ENCODE measurements at places on chromosomes 2 and 18.

DNA sequence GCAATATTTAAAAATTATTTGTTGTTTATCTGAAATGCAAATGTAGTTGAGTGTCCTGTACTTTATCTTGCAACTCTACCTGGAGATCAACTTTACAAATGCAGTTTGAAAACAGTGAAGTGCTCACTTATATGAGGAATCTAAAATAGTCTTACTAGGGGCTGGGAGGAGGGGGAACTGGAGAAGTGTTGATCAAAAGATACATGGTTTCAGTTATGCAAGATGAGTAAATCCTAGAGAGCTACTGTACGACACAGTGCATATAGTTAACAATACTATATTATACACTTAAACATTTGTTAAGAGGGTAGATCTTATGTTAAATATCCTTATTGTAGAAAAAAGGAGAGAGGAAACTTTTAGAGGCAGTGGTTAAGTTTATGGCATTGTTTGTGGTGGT lies 241.9 kb downstream of the BCL11A start:
- DNase-seq = no peak

- DNase-seq = no peak
Observed at GRCh38 chr18:73535189-73535588, 612.4 kb downstream of the FBXO15 start.

DNA sequence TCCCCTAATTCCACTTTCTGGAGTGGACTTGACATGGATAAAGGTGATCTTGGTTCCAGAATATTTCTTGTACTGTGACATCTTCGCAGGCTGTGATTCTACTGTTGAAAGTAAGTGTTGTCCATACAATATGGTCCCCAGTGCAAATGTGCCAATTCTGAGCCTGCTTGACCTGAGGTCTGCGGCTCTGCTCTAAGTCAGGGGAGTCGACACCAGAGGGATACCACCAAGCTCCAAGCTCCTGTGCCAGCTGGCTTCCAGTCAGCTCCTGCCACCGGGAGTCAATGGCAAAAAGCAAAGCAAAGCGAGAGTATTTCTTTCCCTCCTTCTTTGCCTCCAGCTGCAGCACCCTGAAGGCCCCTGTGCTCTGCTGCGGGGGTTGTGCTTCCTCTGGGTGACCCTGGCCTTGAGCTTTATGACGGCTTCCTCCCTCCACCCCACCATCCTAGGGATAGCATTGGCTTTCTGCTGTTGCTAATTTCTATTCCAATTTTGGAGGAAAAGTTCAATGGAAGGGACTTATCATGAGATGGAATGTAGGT lies 50.4 kb downstream of the SLC35F5 start:
- no peak for DNase-seq

DNA sequence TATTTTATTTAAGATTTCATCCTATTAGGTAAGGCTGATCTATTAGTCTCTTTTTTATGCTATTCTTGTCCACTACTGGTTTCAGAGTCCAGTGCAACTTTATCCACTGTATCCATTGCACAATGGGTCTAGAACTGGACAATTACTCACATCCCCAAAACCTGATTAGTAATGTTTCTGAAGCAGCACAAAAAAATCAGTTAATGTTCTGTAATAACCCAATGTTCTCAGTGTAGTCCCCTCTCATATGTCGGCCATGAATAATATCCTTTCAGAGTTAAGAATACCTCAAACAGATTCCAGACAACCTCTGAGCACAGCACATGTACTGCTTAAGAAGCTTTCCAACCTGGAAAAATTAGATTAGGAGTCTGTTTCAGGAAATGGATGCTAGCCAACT lies 29.7 kb downstream of the MGAT4A start:
- DNase-seq = no peak

DNA sequence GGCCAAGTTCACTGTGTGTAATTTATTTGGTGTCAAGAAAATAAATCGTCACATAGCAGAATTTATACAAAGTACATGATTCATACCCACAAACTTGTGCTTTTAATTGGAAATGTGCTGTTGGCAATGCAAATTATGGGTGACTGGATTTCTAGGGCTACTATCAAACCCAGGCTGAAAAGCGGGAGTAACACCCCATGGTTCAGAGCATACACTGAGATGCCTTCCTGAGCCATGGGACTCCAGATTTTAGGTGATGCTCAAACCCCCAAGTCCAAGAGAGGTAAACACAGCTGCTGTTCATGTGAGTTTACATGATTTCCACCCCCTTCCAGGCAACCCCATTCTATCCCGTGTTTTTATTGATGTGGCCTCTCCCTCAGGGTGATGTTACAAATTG lies 565.9 kb upstream of the ID2 start:
- no peak for DNase-seq

DNA sequence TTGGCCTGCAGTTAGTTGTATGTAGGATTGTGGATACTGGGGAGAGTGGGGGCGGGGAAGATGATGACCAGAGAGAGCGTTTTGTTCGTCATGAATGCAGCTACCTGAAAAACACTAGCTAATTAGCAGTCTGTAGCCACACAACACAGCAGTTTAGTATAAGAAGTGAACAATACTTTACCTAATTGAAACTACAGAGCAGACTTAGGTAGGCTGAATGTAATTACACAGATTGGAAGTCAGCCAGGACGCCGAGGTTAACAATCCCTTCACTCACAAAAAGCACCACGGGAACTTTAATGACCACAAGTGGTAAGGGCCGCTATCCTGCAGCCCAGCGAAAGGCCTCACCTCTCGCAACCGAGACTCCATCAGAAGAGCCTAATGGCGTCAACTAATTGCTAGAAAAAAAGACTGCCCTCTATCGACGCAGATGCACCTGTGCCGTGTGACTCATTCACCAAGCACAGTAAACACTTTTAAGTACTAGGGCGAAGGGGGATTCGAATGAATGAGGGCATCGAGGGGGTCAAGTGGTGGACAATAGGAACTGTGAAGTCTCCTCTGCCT lies 591.0 kb downstream of the ARHGAP15 start:
- no peak for DNase-seq

- no peak for DNase-seq
Observed at GRCh38 chr2:186551323-186552050, 38.4 kb upstream of the ITGAV start.

- no peak for DNase-seq
Observed at GRCh38 chr2:67997903-67998302, 64.9 kb downstream of the C1D start.

GRCh38 chr18:335733-336132 lies 67.9 kb upstream of the THOC1 start:
- peak; percentile 64 for DNase-seq

Data from suppressor macrophage (primary cell).